Right forelimb (tissue), 1 donor: ENCODE measurements at places on chromosomes 4 and X.

- DNase-seq: no peak
Measured at GRCh38 chrX:110519906-110520452, 161.3 kb downstream of the RTL9 start.

DNA sequence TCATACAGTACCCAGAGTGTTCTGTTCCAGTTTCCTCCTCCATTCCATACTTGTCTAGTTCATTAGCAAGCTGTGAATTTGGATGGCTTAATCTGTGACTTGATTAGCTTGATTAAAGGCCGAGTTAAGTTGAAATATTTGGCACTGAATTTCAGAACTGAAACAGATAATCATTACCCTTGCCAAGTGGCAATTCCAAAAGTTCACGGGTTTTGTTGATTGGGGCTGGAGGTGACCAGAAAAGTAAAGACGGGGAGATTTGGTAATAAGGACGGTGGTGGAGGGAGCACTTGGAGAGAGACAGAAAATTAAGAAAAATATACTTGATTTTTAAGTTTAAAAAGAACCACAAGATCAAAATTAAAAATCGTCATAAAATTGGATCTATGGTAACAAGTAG is 21.9 kb upstream of the KLHL2 start:
- no peak for DNase-seq

- DNase-seq: no peak
Measured at GRCh38 chr4:95165926-95166524, 382.7 kb downstream of the UNC5C start.

GRCh38 chrX:37825215-37825842 is 22.0 kb downstream of the DYNLT3 start:
- no peak for DNase-seq

- no peak for DNase-seq
Measured at GRCh38 chrX:85031505-85031904, 27.8 kb downstream of the APOOL start.

DNA sequence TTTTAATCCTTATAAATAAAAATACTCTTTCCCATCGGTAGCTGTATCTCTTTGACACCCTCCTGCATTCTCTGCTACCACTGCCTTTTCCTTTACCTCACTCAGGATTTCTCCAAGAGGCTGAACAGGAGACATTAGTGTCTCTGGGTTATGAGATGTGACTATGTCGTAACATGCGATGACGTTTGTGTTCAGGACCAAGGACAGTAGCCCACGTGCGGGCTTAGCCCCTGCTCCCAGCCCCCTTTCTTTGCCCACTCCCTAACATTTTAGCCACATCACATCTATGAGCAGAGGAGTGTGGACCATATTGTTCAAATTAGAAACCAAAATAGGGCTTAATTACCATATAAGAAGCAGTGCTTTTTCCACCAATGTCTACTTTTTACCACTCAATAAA is 369.3 kb downstream of the FBXW7 start:
- DNase-seq: no peak

DNA sequence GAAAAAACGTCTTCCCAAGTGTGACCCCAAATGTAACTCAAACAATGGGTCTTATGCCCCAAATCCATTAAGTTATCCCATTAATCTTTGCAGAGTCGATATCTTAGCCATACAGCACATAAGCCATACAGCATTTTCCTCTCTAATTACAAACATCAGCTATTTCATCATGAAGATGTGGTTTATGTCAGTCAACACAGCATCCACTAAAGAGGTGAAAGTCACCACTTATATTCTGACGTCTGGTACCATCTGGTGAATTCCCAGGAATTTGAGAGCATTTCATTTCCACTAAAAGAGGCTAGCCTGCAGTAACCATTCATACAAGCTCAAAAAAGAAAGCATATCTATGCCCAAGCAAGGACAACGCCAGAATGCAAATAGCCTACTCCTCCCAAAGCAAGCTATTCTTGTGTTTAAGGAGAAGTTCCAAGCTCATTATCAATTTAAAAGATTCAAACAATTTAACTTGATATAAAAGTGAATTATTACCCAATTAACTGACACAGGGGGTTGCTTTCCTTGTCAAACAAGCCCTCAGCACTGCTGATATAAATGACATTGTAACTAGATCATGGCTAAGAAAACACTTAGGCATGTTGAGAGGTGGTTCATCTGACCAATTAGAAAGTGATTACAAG is 203.3 kb downstream of the ANTXR2 start:
- no peak for DNase-seq

DNA sequence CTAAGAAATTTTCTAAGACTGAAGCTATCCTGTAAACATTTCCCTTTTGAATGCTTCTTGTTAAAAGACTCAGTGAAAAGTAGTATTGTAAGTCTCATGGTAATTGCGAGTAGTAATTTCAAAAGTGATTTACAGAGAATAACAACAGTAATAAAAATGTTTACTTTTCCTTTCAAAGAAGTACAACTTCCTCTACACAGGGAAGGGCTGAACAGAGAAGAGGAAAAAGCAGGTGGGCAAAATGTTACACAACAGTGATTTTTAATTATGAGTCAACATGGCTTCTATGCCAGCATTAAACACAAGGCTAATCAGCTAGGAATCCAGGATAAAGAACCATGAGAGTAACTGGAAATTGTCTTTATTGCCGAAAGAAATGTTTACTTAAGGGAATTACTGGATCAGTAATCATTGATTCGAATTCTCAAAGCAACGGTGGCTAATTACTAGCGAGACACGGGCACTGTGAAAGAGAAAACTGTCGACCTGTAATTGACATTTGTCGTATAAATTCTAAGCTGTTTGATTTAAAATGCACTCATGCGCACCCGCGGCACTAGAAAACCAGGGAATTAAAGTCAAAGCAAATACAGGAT is 15.4 kb downstream of the UTP3 start:
- no peak for DNase-seq

GRCh38 chrX:31832263-31832662 is 760.4 kb upstream of the FTHL17 start:
- no peak for DNase-seq
